Upper lobe of right lung (tissue), 1 donor: ENCODE measurements at places on chromosomes 16 and 17. TPM values are rescaled to one million over a fixed set of nuclear protein-coding genes. Genes with fewer than 3 reads are reported as not detected.
A peak's percentile ranks its signal among the peaks of the same experiment; 100 is the strongest.

- DNase-seq, result peak; percentile 29
These were observed 1.3 kb downstream of the ENGASE start for GRCh38 chr17:79075861-79076406.

GRCh38 chr17:68972119-68972704 lies 17.0 kb upstream of the ABCA8 start:
- no peak for DNase-seq

GRCh38 chr17:40209404-40210093 lies 9.6 kb upstream of the WIPF2 start:
- DNase-seq, result no peak

DNA sequence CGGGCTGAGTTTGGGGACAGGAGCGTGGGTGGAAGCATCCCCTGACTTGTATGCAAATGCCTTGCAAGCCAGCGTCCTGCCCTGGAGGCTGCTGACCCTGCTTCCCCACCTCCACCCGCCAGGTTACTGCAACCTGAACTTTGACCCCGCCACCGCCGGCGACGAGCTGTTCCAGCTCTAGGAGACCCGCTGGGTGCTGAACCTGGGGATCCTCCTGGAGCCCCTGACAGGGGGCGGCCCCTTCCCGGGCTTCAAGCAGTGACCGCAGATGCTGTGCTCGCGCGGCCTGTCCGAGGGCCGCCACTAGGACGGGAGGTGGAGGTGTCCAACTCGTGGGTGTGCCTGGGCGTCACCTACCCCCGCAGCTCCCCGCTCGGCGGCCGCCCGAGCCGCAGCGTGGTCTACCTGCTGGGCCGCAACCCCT lies 10.7 kb upstream of the SLC16A5 start:
- no peak for DNase-seq

- DNase-seq, result no peak
These were observed 389.4 kb downstream of the CPPED1 start for GRCh38 chr16:12414281-12414680.

- DNase-seq, result no peak
These were observed 12.7 kb downstream of the DNAAF8 start for GRCh38 chr16:4746991-4747574.

DNA sequence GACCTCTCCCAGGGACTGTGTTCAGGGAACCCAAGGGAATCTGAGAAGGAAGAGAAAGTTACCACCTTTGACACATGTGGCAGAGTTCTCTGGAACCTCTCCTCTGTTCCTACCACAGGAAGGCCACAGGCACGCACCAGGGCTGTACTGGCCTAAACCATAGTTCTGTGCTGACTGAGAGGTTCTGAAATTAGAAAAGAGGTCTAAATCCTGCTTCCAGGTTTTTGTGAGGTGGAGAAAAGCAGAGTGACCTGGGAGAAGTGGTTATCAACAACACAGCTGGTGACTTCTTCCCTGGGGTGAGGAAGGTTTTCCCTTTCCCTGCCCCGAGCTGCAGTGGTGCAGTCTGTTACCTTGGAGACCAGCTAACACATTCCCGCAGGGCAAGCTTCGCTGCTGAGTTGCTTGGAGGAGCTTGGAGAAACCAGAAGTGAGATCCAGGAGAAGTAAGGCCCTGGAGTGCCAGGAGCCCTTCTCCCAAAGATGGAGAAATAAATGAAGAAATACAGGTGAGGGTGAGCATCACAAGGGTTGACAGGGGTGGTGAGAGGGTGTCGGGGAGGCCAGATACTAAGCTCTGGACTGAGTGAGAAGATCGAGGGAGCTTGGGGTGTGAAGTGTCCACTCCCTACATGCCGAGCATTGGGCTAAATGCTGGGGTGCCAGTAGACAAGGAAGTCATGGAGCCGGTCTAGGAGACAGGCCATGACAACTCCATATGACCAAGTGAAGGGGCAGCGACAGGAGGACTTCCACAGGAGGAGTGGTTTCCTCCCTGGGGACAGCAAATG lies at the start of gene VWA3A:
Gene VWA3A (plus strand): TSS at position 399 of the 791 bp plus-strand sequence. CDS start 97 bp downstream, at position 496.
- no peak for DNase-seq

HOXB3 gene
- 13.3 TPM for total RNA-seq
